ENCODE measurements at places on chromosomes 1 and 21.

- DNase-seq, result no peak
Measured at GRCh38 chr21:41932576-41933312, 21.1 kb downstream of the C2CD2 start.

DNA sequence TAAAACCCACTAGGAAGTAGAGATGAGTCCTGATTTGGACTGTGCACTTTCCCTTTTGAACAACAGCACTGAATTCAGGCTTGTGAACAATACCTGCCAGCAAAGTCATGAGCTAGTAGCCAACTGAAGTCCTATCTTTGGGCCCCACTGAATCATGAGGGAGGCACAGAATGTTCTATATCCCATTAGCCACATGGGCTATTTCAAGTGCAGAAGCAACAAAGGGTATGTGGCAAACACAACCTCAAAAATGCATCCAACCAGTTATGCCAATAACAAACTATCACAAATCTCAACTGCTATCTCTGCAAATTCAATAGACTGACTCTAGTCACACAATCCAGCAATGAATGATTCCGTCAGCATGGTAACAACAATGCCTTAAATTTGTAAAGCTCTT lies 276.0 kb downstream of the MRPL39 start:
- DNase-seq, result no peak

GRCh38 chr1:15513192-15513591 lies 10.8 kb downstream of the CASP9 start:
- DNase-seq, result no peak

DNA sequence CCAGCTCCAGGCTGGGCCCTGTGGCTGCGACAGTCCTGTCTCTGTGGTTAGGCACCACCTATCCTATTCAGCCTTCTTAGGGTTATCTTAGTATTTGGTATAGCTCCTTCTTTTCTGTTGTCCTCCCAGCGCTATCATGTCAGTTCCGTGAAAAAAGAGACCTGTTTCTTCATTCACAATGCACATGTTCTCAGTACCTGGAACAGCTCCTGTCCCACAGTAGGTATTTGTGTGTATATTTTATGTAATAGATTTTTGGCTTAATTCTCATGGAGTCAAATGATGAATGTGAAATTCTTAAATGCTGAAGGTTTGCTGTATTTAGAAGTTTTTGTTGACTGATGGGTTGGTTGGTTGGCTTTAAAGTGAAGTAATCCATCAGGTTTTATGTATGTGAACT lies 279.7 kb downstream of the ST6GALNAC3 start:
- DNase-seq, result no peak

DNA sequence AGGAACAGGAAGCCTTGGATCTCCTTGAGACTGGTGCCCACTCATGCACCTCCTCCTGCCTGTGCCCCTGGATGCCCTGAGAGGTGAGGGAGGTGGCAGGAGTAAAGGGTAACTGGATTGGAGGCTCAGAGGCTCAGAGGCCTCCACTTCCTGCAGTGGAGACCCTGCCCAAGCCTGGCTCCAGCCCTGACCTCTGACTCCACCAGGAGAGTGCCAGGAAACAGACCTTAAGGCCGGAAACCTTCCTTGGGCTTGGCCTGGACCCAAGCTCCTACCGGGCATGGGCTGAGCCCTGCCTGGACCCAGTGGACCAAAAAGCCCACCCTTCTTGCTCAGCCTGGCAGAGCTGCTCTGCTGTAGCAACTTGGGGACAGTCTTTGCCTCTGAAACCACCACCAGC lies 15.0 kb upstream of the CELA3B start:
- DNase-seq, result no peak

DNA sequence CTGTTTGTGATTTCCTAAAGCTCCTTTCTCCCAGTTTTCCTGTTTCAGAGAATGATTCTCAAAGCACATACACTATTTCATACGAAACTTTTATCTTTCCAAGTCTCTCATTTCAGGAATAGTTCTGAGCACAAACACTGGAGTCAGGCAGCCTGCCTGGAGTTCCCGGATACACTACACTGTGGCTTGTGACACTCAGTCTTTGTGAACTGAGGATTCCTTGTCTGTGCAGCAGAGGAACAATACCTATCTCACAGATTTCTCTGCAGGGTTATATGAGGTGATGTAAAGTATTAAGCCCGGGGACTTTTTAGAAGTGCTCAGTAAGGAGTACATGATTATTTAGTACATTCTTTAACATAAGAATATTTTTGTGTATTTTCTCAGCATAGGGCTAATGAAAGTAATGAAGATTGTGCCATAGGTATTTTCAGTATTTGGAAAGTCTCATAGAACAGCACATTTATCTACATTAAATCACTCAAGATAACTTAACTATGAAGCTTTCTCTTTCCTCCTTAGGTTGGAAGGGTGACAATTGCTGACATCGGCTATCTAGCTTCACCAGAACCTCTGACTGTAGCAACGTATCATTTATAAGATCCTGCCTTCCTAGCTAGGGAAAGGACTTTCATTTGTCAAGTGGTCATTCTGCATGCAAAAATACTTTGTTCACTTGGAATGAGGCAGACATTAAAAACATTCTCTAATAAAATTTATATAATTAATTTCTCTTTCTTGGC lies 12.9 kb downstream of the GBP2 start:
- no peak for DNase-seq

GRCh38 chr1:205301205-205301821 lies 20.2 kb downstream of the NUAK2 start:
- DNase-seq, result peak; percentile 98

- DNase-seq, result peak; percentile 76
Measured at GRCh38 chr1:44784094-44785028, 3.6 kb downstream of the BEST4 start.

- DNase-seq, result no peak
Measured at GRCh38 chr1:223647249-223647648, 18.3 kb downstream of the CAPN8 start.

DNA sequence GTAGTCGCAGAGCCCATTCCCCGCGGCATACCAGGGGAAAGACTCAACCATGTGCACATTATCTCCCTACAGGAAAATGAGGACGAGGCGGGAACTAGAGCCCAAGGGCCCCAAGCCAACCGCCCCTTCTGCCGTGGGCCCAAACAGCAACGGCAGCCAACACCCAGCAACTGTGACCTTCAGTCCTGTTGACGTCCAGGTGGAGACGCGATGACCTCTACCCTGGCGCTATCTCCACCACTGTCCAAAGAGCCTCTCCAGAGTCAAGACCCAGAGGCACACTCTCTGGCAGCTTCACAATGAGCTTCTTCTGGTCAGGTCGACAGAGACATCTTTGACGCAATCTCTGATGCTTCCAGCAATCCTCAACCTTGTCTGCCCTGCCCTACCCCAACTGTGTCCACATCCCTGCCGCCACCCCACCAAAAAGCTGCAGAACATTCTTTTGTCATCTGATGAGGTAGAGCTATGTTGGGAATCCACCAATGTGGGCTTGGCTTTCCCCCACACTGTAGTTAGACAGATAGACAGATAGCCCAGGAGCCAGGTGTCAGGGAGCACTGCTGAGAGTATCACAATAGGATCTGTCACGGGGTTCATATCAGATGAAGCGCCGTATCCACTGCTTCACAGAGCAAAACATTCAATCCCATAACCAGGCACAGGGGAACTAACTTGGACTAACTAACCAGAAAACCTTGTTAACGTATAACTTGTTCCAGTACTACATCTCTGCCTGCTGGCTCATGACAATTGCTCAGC lies 37.4 kb upstream of the SRRM1 start:
- no peak for DNase-seq

DNA sequence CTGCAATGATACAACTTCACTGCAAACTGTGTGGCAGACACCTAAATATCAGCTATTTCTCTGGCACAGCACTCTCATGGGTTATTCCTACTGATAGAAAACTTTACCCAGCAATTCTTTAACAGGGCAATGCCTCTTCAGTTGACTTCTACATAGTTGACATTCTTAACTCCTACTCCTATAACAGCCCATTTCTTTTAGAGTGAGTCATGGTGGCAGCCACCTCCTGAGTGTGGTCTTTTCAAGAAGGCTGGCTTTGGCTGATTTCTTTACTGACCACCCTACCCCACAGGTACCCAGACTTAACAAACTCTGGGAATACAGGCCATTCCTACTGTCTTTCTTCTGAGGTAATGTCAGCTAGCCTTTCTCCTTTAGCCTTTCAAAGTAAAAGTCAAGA lies 805.8 kb upstream of the ADGRL2 start:
- no peak for DNase-seq

DNA sequence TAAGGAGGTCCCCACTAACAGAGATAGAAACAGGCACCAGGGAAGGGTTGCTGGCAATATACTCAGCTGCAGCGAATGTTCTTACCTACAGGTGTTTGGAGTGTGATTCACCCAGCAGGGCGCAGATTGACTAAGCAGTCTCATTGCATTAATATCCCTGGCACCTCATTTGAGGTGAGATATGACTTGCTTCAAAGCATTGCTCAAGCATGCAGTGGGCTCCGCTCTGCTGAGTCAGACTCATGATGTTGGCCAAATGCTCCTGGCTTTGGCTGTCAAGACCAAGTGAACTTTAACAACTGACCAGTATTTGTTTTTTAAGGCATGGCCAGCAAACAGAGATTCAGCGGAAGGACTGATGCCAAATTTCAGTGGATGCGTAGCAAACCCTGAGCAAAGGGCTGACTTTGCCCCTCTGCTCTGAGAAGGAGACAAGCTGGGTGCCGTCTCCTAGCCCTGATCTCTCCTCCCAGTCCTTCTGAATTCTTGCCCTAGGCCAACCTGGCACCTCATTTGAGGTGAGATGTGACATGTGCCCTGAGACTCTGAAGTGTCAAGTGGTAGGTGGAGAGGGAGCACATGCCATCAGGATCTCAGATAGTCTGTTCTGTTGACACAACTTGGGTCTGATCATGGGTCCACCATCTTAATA lies 187.1 kb upstream of the COA6 start:
- DNase-seq, result no peak

DNA sequence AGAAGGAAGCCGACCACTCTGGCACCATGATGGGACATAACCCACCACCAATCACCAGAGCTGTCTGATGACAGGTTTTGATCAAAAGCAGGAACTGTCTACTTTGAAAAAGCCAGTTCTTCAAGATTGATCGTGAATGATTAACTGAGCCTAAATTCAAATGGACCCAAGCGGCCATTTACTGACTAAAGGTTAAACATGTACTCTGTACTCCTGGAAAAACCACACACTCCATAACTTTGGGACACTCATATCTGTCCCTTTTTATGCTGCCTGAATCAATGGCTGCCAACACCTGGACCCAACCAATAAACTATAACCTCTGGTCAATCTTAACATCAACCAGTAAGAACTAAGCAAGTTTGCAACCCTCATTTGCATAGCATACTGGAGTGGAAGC lies 206.6 kb downstream of the URB2 start:
- no peak for DNase-seq

GRCh38 chr1:16174886-16175598 lies 19.2 kb upstream of the EPHA2 start:
- DNase-seq, result peak; percentile 81

DNA sequence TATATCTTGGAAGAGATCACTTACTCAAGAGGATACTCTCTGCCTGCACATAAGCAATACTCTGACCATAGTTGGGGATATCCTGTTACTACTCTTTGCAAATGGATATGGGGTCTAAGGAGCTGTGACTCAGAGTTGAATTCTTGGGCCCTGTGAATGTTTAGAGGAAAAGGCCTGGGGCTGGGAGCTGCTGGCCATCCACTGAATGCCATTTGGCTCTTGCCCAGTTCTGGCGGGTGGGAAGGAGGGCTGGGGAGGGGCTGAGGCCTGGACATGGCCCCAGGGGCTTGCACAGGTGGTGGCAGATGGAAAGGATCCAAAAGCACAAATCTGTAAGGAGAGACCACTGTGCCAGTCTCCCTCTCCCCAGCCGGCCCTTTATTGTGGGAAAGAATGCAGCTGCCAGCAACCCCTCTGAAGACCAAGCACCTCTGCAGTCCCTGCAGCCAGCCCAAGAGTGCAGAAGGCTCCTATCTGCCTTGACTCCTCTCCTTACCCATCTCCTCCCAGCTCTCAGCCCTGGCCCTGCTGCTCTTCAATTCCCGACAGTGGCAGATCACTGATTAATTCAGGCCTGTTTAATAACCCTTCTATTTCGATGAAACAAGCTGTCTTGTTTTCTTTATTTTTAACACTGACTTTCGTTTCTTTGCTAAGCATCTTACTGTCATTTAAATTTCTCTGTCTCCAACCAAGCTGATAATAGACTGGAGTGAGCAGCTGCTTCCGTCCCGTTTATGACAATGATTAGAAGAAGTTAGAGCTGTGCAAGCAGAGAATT lies 12.1 kb downstream of the PLXNA2 start:
- no peak for DNase-seq

GRCh38 chr1:32782086-32782485 lies 35.1 kb downstream of the YARS1 start:
- DNase-seq, result no peak
